COLO829 (cell line): ENCODE measurements at places on chromosomes 2 and 18.

DNA sequence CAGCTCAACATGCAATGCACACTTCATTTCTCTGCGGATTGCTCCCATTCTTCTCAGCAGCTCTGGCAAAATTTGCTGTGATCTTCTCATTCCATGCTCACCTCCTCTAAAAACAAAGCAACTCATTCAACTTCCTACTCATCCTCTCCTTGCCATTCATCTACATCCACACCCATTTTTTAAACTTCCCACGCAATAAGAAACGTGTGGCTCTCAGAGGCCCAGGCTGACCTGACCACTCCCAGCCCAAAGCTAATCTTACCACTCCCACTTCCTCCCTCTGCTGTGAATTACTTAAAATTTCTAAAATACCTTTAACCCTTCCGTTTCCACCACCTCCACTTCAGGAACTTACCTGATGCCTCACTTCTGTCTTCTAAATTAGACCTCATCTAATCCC is 15.2 kb downstream of the ABCB11 start:
- peak; percentile 17 for DNase-seq

GRCh38 chr2:28437918-28438317 is 45.3 kb downstream of the FOSL2 start:
- DNase-seq: no peak

GRCh38 chr2:140248623-140249022 is 1468.4 kb upstream of the NXPH2 start:
- no peak for DNase-seq

- DNase-seq: no peak
These were observed 22.6 kb upstream of the USP34 start for GRCh38 chr2:61493523-61493942.

DNA sequence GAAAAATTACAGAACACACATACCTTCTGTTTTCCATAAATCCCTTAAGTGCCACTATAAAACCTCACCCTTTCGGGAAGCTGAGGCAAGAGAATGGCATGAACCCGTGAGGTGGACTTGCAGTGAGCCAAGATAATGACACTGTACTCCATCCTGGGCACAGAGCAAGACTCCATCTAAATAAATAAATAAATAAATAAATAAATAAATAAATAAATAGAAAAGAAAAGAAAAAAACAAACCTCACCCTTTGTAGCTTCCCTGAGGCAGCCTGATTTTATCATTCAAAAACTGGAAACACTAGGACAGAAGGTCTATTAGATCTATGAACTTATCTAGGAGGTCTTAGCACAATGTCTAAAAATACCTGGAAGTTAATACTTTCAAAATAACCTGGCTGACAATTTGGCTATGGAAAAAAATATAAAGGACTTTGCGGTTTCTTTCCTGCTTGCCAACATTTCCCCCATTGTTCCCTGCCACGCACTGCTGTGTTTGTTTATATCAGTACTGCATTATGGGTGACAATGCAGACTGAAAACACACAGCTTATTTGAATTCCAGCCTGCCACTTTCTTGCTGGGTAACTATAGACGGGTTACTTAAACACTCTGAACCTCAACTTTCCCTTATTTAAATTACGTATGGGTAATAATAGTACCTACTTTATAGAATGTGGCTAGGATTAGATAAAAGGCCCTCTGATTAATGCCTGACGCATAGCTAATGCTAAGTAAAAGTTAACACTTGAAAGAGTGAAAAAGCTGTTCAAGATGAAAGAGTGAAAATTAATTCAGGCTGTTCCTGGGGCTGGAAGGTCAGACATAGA is 313.0 kb downstream of the RDH14 start:
- no peak for DNase-seq

- no peak for DNase-seq
These were observed 748.2 kb upstream of the CELF4 start for GRCh38 chr18:38313831-38314230.

DNA sequence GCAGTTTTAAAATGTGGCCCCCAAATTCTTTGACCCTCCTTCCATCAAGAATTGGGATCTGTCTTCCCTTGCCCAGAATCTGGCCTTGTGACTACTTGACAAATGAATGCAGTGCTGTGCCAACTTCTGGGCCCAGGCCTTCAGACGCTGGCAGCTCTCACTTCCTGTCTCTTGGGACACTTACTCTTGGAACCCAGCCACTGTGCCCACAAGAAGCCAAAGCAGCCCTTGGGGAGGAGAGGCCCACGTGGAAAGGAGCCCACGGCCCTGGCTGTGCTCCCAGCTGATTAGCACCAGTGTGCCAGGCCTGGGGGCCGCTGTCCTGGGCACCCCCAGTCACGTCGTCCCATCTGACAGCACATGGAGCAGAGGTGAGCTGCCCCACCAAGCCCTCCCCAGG is 56.6 kb downstream of the RPL37A start:
- DNase-seq: peak; percentile 59

DNA sequence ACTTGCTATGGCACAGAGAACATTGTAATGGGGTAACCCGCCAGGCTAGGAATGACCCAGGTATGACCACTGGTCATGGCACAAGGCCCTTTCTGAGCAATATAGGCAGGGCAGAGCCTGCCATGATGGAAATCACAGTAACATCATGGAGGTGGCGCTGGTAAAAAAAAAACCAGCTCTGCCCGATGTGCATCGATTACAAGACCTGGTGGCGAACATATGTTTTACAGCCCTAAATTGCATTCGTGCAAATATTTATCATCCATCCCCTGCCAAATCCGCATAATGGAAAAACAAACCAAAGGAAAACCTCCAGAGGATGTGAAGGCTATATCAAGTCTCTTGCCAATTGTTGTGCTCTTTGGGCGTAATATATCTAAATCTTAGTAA is 60.6 kb downstream of the SEMA4F start:
- no peak for DNase-seq

DNA sequence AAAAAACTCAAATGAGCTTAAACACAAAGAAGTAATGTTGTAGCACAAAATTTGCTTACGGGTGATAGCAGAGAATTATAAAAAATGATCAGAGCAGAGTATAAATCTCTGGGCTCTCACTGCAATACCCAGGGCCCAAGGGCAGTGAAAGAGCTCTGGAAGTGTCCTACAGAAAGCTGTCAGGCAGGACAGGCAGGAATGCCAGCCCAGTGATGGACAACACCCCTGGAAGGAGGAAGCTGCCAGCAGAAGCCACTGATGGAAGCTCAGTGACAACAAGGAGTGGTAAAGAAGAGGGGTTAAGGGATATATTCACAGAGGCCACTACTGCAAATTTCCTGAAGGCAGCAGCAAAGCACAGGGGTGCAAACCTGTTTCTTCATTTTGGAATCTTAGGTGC is 214.9 kb downstream of the L3MBTL4 start:
- no peak for DNase-seq

DNA sequence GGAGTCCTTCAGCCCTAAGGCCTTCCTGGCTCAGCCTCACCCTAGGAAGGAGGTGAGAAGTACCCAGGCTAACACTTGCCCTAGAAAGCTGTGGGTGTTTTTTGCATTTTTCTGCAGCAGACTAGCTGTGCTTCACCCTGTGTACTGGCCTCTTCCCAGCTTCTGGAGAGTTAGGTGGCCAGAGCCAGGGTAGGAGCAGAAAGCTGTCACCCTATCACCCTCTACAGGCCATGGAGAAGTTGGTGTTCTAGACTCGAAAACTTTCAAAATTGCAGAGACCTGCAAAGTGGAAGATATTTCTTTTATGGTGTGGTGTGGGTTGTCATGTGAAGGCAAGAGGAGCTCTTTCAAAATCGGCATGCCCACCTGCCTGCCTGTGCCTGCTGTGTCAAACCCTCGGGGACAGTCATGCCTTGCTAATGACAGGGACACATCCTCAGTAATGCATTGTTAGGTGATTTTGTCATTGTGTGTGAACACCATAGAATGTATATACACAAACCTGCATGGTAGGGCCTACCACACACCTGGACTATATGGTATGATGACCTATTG is 29.8 kb downstream of the EHD3 start:
- DNase-seq: no peak

DNA sequence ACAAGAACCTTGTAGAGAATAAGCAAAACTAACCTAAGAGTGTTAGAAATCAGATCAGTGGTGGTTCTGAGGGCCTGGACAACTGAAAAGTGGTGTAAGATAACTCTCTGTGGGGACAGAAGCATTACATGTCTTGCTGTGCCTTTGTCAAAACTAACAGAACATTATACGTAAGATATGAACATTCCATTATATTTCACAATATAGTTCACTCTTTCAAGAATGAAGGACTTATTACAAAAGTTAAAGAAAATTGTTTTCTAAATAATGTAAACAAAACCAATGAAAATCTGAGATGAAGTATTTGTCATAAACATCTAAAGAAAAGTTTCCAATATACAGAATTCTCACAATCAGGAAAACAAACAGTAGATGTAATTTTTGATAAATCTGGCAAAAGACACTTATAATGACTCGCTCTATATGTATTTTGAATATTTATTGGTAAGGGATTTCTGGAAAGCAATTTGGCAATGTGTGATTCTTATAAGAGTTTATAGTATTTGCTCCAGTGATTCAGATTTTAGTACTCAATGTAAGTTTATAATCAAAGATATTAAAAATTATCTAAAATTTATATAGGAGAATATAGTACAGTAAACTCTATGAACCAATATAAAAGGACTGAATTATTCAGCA is 258.4 kb downstream of the CD226 start:
- DNase-seq: no peak

- DNase-seq: no peak
These were observed 10.8 kb upstream of the CRACDL start for GRCh38 chr2:98946855-98947254.

- peak; percentile 57 for DNase-seq
These were observed 628.6 kb upstream of the ID2 start for GRCh38 chr2:8053216-8053615.

DNA sequence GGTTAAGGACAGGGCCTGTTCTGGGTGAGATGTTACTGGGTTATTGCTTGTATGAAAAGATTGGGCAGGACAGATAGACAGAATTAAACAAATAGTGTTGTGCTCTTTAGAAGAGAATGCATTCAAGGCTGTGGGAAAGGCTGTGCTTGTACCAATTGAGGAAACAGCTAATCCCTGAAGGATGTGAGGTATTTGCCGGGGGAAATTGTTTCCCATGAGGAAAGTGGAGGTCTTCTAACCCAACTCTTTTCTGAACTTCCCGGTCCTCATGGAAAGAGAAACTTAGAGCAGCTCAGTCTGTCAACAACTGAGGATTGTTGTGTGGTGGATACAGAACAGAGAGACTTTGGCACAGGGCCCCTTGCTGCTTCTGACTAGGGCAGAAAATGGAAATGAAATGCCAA is 9.5 kb downstream of the SLC1A4 start:
- no peak for DNase-seq

GRCh38 chr2:14690926-14691325 is 58.4 kb downstream of the LRATD1 start:
- DNase-seq: no peak

DNA sequence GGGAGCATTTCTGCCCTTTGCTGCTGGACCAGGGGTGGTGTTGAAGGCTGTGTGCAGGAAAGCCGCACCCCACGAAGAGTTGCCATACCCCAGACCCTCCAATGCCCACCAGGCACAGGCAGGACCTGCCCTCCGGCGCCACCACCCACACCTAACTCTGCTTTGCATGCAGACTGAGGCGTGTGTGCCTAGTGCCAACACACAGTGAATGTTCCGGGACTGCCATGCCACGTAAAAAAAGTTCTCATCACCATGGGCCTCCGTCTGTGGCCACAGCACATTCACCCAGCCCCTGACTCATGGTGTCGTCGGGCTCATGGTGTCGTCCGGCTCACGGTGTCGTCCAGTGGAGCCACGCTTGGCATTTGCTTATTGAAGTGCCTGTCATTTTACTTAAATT is 184.9 kb upstream of the RAB6C start:
- no peak for DNase-seq

- DNase-seq: no peak
These were observed 34.2 kb downstream of the TMEM131 start for GRCh38 chr2:97961534-97961933.
